Renal cortex interstitium (tissue), 15 donors: ENCODE measurements at places on chromosomes 2 and 18.

DNA sequence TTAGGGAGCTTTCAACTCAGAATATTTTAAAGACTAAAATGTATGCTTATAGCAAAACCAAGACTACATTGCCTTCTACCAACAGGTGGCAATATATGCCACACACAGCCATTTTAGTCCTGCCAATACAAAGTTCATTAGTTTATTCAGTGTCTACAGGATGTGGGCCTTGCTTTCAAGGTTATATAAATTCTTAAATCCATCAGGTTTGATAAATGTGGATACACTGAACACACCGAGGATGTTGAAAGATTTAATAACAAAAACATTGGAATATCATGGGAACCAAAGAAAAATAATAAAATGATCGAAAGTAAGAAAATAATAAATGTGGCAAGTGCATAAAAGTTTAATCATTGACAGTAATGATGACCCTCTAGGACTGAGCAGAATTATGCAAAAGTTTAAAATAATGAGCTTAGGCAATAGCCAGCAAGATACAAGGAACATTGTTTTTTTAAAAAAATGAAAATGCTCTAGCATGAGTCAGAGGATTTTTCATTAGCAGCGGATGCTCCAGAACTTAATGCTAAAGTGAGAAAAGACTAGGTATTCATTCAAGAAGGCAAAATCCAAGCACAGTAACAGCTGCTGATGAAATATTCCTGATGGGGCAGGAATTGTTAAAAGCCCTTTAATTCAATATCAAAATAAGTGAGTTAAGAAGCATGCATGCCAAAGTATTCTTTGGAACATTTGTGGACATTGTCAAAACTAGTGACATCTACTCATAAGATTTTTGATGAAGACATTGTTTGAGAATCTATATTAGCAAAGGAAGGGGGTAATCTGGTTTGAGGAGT is 14.2 kb downstream of the SCN9A start:
- no peak for DNase-seq

GRCh38 chr2:123015186-123015585 is 1009.9 kb upstream of the CNTNAP5 start:
- DNase-seq = no peak

DNA sequence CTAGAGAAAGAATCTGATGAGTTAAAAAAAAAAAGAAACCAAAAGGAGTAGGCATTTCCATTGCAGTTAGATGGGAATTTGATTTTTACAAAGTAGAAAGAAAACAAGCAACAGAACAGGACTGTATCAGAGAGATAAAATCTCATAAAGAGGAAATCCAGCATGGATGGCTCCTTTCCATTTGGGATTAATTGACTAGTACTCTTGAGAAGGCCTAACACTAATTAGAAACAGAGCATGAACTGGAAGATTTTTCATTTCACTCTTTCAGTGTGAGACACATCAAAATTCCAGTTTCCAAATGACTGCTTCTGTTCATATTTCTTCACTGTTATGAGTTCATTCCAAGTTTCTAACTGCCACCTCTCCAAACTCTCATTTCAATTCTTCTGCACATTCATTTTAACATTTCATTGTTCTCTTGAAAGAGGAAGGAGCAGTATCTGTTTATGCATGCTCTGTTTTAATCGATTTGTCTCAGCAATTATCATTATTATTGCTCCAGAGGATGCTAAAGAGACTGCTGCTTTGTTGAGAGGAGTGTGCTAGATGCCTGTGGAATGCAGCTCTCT is 108.8 kb upstream of the PIEZO2 start:
- no peak for DNase-seq

- DNase-seq = no peak
Measured at GRCh38 chr2:19127616-19128015, 230.8 kb downstream of the OSR1 start.

- no peak for DNase-seq
Measured at GRCh38 chr2:23687214-23687613, 239.7 kb downstream of the ATAD2B start.

GRCh38 chr2:48198371-48198770 is 292.1 kb upstream of the FBXO11 start:
- no peak for DNase-seq

DNA sequence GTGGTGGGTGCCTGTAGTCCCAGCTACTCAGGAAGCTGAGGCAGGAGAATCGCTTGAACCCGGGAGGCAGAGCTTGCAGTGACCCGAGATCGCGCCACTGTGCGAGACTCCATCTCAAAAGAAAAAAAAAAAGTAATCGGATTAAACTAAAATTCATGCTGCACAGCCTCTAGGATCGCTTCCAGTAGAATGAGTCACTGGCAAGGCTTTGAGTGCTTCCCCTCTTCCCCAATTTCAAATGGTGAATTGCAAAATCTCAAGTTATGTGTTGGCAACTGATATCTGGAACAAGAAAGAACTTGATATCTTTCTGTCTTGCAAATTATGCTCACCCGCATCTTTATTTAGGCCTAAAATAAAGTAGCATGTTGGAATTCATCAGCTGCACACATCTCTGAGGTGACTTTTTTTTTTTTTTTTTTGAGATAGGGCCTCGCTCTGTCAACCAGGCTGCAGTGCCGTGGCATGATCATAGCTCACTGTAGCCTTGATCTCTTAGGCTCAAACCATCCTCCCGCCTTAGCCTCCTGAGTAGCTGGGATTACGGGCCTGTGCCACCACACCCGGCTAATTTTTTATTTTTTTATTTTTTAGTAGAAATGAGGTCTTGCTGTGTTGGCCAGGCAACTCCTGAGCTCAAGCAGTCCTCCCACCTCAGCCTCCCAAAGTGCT is 12.7 kb downstream of the TTC39C start:
- DNase-seq = no peak

GRCh38 chr2:216538538-216538937 is 39.9 kb downstream of the RPL37A start:
- no peak for DNase-seq

- no peak for DNase-seq
Measured at GRCh38 chr18:10261344-10262276, 192.8 kb upstream of the APCDD1 start.

DNA sequence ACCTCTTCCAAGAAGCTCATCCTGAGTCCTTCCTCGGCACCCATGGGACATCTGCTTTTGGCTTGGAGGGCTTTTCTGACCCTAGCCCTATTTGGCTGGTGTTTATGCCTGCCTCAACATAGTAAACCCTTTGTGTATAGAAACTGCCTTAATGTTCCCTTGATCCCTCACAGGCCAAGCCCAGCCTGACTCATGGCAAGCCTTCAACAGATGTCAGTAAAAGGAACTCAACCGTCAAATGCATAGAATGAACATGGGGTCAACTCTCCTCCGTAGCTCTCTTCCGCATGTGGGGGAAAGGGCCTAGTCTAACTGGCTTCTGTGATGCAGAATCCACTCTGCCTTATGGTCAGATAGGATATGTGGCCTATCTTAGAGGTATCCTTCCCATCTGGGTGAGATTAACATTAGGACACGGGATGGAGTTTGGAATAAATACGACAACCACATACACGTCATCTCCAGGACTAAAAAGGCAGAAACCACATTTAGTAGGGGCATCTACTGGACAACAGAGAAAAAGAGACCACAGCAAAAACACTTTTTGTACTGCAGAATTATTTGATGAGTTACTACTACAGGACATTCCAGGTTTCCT is 2.5 kb upstream of the NPAS2 start:
- no peak for DNase-seq

GRCh38 chr2:19806131-19806530 is 95.7 kb downstream of the TTC32 start:
- DNase-seq = no peak

- no peak for DNase-seq
Measured at GRCh38 chr2:209830722-209831465, 59.3 kb downstream of the UNC80 start.

DNA sequence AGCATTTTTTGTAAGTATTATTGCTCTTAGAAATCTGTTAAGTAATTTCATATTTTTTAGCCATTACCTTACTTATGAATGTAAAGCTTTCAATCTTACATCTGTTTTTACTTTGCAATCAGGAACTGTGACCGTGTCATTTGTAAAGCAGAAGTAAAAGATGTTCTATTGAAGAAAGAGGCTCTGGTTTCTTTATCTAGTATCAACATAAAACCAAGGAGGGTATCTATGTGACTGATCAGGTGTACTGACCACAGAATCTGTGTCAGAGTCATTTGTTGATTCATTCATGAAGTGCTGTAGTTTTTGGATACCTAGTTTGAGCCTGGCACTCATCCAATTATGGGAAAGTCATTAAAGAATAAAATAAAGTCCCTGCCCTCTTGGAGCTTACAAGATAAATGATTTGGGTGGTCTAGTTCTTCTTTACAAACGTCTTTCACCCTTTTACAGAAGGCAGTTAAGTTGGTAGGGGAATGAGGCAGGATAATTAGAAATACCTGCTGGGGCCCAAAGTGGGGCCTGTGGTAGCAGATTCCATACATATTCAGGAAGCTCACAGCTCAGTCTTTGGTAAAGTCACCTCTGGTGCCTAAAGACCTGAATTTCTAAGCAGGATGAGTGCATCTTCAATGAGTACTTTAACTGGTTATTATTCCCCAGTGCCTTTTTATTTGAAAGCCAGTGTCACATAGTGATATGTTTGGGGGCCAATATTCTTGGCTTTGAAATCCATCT is 260.6 kb upstream of the NT5C1B start:
- no peak for DNase-seq

GRCh38 chr18:51623653-51624052 is 426.2 kb upstream of the MEX3C start:
- no peak for DNase-seq

GRCh38 chr2:105538840-105539239 is 140.0 kb upstream of the FHL2 start:
- no peak for DNase-seq

DNA sequence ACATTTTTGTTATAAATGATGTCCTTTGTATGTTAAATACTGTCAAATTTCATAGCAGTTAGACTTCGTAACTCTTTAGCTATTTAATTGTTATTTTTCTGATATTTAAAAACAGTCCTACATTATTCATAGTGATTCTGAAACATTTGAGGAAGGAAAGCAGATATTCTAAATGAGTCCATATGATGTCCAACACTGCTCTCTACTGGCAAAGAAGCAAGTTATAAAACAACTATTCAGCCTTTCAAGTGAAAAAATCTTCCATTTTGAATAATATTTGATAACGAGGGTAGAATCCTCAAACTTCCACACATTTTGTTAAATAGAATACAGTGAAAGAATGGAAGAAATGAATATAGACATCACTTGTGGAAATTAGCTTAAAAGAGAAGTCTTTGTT is 220.8 kb downstream of the GULP1 start:
- peak; percentile 12 for DNase-seq

DNA sequence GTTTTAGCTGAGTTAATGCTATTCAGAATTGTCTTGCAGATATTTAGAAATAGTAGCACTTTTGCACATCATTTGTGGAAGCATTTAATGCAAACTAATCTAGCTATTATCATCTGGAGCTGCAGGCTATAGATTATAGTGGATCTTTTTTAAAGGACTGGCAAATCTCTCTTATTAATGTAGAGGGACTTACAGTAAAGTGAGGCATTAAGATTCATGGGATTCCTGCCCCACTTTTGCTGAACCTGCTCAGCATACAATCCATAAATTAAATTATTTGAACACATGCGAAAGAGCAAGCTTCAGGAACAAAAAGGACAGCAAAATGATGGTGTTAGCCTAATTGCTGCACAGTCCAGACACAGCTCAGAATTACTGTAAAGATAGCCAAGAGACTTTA is 477.7 kb downstream of the DCDC2C start:
- no peak for DNase-seq

DNA sequence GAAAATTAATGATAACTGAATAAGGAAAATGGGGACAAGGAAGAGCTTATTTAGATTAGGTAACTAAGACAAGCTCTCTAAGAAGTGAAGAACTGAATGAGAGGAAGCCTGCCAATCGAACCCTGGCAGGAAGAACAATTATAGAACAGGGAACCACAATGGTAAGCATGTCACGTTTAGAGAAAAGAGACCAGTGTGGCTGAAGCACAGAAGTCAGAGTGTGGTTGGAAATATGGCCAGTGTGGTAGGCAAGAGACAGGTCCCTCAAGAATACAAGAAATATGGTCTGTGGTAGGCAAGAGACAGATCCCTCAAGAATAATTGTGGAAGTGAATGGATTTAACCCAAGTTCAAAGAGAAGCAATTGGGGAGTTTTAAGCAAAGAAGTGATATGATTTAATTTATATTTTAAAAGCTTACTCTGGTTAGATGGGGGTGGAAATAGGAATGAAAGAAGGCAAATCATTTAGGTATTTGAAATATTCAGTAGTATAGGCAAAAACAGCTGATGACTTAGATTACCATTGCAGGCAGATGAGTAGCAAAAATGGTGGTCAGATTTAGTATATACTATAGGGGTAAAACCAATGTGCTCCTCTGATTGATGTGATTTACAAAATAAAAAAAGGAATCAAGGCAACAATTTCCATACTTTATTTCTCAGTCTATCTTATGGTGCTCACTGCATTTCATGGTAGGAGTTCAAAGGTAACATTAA is 38.8 kb upstream of the ERMN start:
- DNase-seq = no peak

DNA sequence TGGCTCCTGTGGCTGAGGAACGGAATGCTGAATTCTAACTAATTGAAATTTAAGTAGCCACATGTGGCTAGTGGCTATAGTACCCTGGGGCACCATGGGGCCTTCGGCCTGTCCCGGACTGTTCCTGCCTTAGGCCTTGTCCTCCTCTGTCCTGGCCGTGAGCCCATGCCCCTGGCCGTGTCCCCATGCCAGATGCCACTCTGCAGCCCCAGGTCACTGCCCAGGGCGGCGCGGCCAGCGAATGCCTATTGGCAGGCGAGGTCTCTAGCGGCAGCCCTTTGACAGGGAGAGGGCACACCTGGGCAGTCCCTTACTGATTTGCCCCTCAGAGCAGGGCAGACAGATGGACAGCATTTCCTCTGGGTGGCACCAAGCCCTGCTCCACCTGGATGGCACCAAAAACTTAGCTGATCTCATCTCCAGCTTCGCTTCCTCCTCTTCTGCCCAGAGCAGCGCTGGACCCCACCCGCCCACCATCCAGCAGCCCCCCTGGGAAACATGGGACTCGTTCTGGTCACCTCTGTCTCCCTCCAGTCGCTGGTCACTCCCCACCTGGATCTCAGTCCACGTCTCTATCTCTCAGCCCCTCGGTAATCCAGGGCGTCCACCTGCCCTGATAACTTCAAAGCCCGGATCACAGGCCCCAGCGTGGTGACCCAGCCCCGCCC is 1.1 kb upstream of the DGKD start:
- no peak for DNase-seq
